HCT116 (cell line): ENCODE measurements at places on chromosomes 11 and 22. TPM values are rescaled to one million over a fixed set of nuclear protein-coding genes. Genes with fewer than 3 reads are reported as not detected.

GRCh38 chr22:28953403-28953802 lies 70.0 kb downstream of the ZNRF3 start:
- no peak for DNase-seq

DNA sequence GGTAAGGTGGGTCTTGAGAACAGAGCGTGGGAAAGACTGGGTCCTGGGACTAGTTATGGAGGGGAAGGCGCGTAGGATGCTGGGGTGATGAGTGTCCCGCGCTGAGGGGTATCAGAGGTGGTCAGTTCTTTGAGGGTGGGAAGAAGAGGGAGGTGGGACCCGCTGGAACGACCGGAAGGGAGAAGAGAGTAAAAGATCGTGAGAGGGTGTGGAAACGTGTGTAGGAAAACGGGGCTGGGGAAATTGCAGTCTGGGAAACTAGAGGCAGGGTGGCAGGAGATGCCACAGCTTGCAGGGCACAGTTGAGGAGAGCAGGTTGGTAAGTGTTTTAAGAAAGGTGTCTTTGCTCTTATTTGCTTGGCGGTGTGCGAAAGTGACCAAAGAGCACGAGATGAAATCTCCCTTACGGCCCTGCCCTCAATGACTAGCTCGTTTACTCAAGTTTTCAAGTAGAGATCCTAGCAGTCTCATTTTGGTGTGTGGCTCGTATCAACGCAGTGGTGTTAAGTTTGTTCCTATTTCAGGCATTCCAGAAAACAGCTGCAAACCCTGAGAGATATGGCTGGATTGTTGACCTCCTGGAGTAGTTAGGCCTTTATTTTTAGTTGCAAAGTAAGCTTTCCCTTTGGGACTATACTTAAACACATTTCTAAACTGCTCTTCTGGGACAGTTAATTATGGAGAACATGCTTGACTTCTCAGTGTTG lies 615 bp downstream of the STT3A start:
- peak; percentile 16 for DNase-seq

- DNase-seq: no peak
These were observed 67.2 kb upstream of the MTMR2 start for GRCh38 chr11:95991101-95991500.

- DNase-seq: no peak
These were observed 9.9 kb upstream of the SLC22A12 start for GRCh38 chr11:64581057-64581523.

DNA sequence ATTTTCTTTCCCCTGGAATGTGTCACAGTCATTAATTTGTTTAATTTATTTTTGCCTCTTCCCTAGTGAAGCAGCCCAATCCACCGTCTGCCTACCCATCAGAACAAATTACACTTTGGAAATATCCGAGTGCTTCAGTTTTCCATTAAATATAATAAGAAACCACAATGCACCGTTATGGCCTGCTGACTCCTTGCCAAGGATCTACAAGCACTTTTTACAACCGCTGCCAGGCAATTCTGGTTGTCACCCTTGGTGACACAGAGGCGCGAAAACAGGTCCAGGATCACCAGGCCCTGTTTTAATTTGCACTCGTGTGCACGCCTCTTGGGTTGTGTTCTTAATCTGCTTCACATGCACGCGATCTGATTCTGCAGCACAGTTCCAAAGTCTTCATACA lies 43.9 kb downstream of the KIRREL3 start:
- no peak for DNase-seq

DNA sequence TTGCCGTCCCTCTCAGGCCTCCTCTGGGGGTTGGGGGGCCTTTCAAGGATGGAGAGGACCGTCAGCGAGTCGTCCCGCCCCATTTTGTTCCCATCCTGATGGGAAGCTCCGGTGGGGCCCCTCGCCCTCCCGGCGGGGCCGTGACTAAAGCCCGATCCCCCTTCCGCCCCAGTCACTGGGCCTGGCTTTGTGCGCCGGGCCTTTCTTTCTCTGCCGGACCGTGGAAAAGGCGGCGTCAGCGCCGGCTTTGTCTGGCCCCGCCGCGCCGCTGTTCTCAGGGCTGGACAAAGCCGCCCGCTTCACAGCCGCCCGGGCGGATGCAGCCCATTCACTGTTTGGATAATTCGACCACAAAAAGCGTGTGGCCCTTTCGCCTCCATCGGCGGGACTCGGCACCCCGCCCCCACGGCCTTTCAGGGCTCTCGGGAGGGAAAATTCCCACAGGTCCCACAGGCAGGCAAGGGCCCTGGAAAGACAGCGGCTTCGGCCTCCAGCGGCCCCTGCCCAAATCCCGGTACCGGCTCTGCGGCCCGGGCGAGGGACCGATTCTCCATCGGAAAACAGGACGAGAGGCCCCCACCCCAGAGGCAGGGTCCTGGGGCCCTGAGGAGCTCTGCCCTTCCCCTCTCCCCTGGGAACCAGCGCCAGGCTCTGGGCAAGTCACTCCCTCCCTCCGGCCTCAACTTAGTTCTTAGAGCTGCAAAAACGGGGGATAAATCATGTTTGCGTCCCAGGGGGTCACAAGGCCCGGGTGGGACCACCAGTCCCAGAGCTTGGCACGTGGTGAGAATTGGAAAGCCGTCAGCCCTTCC lies 87.2 kb downstream of the WNT7B start:
- no peak for DNase-seq

DNA sequence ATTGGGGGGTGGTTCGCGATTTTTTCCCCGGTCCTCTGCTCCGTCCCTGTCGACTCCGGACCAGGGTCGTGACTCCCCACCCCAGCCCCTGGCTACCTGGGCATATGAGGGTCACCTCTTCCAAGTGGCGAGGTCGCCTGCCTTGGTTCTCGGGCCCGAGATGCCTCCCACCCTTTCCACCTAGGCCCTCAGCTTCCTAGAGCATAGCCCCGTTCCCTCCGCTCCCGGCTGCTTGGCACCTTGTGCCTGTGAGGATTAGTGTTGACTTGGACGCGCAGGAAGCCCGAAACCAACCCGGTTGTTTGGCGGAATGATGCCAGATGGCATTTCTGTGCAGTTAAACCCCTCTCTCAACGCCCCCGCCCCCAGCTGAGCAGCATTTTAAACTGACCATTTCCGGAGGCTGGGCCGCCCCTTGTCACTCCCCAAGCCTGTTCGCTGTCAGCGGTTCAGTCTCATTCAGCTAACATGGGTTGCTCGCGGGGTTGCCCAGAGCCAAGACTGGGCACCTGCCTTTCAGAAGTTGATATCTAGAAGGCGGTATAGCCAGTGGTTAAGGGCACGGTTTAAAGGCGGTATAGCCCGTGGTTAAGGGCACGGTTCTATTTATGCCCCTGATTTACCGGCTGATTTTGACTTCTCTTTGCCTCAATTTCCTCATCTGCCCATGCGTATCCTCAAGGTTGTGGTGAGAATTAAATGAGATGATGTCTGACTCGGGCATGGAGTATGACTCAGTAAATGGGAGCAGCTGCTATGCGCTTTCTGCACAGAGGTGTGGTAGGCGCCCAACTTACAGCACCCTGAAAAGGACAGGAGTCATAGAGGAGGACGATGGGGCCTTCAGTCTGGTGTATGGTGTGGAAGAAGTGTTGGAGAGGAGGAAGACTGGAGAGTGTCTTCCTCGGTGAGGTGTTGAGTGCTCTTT lies 639 bp downstream of the INCENP start:
- no peak for DNase-seq

DNA sequence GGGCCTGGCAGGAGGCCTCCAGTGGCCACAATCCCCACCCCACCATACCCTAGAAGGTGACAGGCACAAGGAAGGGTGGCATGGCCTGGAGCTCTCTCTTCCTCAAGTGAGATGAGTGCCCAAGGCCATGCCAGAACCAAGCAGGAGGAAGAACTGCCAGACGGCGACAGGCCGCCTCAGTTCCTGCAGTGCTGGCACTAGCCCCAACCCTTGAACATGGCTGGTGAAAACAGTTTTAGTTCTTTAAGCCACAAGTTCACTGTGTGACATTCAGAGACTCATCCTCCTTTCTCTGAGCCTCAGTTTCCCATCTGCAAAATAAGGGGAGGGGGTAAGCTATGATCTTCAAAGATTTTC lies 9.8 kb downstream of the CHRDL2 start:
- no peak for DNase-seq

GRCh38 chr11:19714387-19715363 lies 2.0 kb downstream of the NAV2 start:
- no peak for DNase-seq

DNA sequence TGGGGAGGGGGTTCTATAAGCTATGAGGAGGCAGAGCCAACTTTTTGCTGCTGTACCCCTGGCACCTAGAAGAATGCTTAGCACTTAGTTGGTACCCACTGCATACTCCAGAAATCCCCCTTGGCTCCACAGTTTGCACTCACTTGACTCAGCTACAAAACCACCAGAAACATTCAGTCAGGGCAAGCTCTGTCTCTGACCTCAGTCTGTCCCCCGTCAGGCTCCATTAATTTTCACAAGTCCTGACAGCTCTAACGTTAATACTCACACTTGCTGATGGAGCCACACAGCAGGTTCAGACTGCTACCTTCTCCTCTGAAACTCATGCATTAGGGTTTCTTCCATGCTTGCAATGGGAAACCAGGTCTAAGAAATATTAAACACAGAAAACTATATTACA lies 81.7 kb downstream of the MPPED2 start:
- DNase-seq: no peak

DNA sequence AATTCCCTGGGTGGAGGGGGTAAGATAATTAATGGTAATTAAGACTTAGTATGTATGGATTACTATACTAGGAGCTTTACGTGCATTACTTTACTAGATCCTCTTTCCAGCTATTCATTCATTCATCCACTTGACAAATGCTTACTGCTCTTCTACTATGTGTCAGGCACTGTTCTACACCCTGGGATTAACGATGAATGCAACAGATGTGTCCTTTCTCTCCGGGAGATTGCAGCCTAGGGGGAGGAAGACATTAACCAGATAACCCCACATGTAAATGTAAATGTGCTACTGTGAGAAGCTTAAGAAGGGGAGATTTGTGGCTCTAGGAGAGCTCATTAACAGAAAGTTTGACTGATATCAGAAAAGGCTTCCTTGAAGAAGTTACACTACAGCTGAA lies 1.7 kb downstream of the ANKK1 start:
- no peak for DNase-seq

GRCh38 chr11:80103142-80103859 lies 662.5 kb upstream of the TENM4 start:
- no peak for DNase-seq

DNA sequence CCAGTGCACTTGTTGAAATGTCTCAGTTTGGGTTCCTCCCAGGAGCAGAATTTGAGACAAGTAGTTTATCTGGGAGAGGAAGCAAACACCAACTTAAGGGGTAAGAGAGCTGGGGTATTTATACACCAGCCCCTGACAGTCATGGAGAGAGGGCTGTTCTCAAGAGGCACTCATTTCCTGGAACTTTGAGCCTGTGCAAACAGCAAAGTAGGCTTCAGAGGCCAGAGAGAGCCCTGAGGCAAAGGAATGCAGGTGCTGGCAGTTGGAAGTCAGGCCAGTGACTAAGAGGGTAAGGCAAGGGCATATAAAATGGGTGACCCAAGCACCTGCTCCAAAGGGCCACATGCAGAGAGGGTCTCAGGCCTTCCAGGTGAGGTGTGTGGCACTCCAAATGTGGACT lies 16.1 kb downstream of the MS4A18 start:
- DNase-seq: no peak

DNA sequence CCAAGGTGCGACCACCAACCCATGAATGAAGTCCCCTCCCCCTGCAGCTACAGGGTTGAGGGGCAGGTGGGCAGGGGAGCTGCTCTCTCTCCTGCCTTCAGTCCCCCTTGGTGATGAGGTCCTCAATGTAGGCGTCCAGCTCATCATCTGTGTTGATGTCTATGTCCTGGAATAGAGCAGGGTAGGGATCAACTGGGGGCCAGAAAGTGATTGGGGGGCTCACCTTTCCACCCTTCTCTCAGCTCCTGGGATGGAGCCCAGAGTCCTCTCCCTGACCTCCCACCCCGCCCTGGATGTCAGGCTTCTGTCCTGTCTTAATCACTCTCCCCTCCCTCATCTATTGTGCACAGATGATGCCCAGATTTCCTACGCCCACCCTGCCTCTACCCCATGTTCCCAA lies 41.9 kb downstream of the MORC2 start:
- DNase-seq: no peak

DNA sequence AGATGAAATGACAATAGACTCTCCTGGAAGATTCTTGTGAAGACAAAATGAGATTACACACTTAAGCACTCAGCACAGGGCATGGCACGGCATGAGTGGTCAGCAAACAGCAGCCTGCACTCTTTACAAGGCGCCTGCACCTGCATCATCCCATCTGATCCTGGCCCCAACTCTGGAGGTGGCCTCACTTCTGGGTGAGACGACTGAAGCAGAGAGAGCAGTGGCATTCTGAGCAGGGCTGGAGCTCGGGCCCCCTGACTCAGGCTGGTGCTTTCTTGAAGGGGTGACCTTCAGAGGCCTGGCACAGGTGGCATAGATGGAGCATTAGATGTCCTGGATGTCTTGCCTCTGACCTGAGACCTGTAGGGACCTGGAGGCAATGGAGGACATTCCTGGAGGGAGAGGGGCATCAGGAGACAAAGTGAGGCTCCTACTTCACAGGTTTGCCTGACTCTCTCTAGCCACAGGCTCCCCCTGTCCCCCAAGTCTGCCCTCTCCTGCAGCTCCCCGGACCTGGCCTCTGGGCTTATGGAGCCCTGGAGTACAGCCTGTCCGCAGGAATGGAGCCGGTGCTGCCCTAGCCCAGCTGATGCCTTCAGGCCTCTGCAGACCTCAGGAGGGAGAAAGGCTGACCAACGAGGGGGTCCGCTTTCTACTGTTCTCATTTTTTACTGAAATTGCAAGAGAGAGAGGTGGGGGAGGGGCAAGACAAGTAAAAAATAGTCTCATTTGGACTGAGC lies 65.5 kb upstream of the THY1 start:
- no peak for DNase-seq

GRCh38 chr22:23157560-23158515 lies 12.6 kb downstream of the RAB36 start:
- DNase-seq: no peak

The KCNQ1OT1 gene
- total RNA-seq: 1.1 TPM

The SLC7A4 gene
- total RNA-seq: not detected

The DUSP8 gene
- total RNA-seq: 10.2 TPM

The MPZL2 gene
- total RNA-seq: 16.8 TPM

The BIK gene
- 31.0 TPM for total RNA-seq
